ENCODE measurements at places on chromosomes 4 and X. TPM values are rescaled to one million over a fixed set of nuclear protein-coding genes. Genes with fewer than 3 reads are reported as not detected.

DNA sequence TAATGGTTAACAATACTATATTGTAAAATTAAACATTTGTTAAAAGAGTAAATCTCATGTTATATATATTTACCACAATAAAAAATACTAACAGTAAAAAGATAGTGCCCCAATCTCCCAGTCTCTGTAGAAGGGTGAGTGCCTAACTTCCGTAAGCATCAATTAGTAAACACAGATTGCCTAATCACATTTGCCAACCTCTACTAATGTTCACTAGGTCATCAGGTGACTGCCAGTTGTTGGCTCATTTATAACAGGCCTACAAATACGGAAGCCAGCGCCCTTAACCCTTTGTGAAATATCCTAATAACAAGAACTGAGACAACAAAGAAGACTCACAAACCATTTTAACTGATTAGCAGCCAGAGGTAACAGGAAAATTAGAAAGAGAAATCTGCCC, 345.1 kb downstream of the INPP4B start:
- DNase-seq = no peak

DNA sequence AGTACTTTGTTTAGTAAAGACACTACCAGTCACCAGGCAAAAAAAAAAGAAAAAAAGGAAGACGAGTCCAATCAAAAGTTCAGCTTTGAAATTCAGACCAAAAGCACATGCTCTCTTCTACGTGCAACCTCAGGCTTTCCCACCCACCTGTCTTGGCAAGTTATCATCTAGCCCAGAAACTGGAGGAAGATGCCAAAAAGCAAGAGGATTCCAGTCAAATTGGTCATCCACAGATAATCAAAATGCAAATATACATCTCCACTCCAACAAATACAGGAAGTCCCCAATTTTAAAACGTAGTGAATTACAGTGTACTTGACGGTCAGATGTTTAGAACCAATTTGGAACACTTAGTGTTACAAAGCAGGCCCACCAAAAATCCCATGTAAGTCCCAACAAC, 96.5 kb downstream of the PALLD start:
- DNase-seq = no peak

HSD17B13 gene
- 0.47 TPM for total RNA-seq

DNA sequence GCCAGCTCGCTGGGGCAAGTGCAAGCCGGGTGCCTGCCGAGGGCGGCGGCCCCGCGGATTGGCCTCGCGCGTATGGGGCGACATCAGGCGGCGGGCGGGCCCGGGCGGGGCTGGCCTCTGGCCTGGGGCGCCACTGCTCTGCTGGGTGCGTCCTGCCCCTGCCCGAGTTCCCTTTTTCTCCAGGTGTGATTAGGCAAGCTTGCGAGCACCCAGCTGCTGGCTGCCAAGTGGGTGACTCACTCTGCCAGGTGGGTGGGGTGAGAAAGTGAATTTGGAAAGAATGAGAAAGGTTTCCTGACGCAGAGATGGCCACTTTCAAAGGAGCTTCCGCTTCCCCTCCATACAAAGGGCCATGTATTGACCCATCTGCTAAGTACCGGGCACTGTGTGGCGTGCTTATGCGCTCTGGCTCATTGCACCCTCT, 32.5 kb downstream of the FGFBP1 start:
- DNase-seq = no peak

DGKK gene
- 0.47 TPM for total RNA-seq

- DNase-seq = no peak
Measured at GRCh38 chrX:77528034-77528433, 80.8 kb downstream of the FGF16 start.

ZAR1 gene
- not detected for total RNA-seq

GRCh38 chr4:162891788-162892707, 274.6 kb downstream of the NAF1 start:
- DNase-seq = no peak

BBS7 gene
- total RNA-seq = 50.5 TPM

DNA sequence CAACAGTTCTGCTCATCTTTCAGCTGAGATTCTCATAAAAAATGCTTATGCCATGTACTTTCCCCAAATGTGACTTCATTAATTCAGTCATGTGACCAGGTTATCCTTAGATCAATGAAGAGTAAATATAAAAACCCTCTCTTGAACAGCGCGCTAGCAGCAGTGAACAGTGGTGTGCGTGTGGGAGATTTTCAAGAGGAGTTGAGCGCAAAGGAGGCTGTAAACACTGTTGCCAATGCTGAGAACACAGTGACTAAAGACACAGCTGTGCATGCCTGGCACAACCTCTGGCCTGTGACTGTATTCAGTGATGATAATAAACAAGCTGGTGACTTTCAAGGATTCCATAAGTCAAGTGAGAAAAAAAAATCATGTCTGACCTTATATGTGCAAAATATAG, 25.1 kb downstream of the MSX1 start:
- DNase-seq = no peak

CFP gene
- 0.62 TPM for total RNA-seq

DNA sequence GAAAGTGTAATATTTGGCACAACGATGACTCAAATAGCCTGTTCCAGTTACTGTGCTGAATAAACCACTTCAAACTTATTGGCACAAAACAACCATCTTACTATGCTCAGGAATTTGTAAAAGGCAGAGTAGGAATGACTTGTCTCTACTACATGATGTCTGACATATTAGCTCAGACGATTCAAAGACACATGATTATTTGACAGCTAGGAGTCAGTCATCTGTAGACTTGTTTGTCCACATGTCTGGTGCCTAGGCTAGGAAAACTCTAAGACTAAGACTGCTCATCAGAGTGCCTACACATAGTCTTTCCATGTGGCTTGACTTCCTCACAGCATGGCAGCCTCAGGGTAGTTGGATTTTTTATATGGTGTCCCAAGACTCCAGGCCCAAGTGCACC, 154.5 kb downstream of the FANCB start:
- no peak for DNase-seq

DNA sequence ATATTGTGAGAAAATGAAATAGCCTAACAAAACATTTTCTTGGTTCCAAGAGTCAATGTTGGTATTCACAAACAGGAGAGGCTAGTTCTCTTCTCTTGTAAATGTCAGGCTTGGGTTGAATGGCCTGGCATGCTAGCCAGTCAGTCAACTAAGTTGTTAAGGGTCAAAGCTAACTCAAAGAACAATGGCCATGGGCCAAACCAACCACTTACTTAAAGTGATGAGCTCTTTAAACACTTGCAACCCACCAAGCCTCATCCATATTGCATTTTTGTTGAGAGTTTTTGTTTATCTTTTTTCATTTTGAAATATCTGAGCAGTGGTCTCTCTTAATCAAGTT, 394.5 kb downstream of the RAB28 start:
- DNase-seq = no peak

- DNase-seq = no peak
Measured at GRCh38 chrX:50876551-50876950, 34.0 kb upstream of the BMP15 start.

DNA sequence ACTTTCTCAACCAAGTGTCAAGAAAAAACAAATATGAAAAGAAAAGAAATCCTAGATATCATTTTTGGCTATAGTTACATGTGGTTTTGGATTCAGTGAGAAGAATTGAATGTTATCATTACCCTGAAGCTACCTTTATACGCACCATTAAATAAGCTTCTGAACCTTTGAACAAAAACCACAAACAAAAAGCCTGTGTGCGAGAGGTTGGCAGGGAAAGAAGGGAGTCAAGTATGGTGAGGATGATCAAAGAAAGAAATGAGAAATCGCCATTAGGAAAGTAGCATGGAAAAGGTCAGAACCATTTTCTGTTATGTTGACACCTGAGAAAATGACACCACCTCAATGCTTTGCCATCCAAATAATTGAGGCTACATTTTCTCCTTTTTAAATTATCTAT, 1.2 kb upstream of the SLC7A11 start:
- no peak for DNase-seq

GRCh38 chr4:78592088-78592783, 40.7 kb downstream of the ANXA3 start:
- no peak for DNase-seq

- DNase-seq = no peak
Measured at GRCh38 chr4:138393886-138394610, 151.9 kb upstream of the SLC7A11 start.

GRCh38 chr4:18722748-18723191, 701.2 kb upstream of the LCORL start:
- DNase-seq = no peak

GRCh38 chr4:184019076-184019475, 114.0 kb downstream of the STOX2 start:
- no peak for DNase-seq

MEPE gene
- total RNA-seq = 0.16 TPM

- no peak for DNase-seq
Measured at GRCh38 chr4:180081072-180081471, 2162.1 kb upstream of the TENM3 start.

DNA sequence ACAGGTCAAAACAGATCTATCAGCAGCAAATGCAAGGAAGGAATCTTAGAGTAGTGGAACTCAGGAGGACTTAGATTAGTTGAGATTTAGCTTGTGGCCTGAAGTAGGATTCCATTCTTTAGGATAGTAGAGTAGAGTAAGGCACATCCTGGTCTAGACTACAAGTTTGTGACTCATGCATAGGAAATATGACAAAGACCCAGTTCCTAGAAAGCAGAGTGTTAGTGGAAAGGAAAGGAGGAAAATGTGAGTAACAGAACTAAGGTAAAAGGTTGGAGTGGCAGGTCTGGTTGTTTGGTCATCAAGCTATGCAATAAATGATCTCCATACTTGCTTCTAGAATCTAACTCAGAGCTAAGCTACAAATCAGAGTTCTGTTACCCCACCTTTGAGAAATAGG, 595.0 kb downstream of the ACTRT1 start:
- no peak for DNase-seq

GRCh38 chr4:11495818-11496217, 67.1 kb upstream of the HS3ST1 start:
- DNase-seq = no peak

GRCh38 chr4:176343286-176343685, 23.5 kb downstream of the SPCS3 start:
- no peak for DNase-seq

SULT1B1 gene
- total RNA-seq = 0.31 TPM

COL4A6 gene
- total RNA-seq = 4.2 TPM

- DNase-seq = no peak
Measured at GRCh38 chrX:77595848-77596247, 148.7 kb downstream of the FGF16 start.

RIPPLY1 gene
- total RNA-seq = not detected
